CD4-positive, alpha-beta T cell (primary cell): ENCODE measurements at places on chromosomes 13 and 19.

DNA sequence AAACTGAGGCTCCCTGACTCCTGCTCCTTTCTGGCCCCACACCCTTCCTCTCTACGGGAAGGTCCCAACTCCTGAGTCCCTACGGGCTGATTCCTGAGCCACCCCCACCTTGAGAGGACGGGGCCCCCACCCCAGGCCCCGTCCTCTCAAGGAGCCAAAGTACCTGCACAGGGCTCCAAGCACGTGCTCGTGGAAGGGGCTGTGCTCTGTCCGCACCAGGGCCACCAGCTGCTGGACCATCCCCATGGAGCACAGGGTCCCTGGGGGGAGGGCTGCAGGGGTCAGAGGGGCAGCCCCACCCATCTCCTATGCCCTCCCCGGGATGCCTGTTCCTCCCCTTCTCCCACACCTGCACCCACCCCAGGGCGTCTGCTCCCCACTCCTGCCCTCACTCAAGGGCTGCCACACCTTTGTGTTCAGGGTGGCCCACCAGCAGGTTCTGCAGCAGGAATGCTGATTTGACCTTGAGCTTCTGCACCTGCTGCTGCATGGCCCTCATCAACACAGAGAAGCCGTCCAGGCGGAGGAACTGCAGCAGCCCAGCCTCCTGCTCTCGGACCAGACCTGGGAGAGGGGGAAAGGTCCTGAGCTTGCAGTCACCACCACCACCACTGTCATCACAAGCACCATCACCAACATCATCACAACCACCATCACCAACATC, 7.0 kb upstream of the PPP6R1 start:
- DNase-seq: no peak

DNA sequence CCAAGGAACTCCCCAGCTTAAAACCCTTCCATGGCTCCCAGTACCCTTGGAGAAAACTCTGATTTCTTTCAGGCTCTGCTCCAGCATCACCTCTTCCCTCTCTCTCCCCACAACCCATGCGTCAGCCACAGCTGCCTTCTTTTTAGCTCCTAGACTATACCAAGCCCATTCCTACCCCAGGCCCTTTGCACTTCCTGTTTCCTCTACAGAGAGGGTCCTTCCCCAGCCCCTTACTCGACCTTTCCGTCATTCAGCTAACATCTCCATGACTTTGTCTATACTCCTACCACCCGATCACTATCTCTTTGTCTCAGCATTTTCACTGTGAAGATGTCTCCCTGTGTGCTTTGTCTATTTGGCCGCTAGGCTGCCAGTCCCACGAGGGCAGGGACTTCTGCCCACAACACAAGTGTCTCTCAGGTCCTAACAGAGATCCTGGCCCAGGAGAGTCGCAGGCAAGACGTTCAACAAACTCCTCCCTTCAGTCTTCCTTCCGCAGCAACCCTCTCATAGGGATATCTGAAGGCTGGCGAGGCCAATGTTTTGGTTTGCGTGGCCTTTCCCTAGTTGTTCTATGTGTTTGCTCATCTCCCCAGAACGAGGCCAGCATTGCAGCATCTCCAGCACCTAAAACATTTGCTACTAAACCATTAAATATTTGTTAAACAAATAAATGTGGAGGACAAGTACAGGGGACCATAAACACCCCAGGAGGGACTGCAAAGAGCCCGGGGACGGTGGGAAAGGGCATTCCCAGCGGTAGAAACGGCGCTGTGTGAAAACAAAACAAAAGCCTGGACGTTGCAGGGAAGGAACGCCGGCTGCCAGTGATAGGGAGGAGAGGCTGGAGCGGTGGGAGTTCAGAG, 816 bp downstream of the CCNP start:
- DNase-seq: no peak

DNA sequence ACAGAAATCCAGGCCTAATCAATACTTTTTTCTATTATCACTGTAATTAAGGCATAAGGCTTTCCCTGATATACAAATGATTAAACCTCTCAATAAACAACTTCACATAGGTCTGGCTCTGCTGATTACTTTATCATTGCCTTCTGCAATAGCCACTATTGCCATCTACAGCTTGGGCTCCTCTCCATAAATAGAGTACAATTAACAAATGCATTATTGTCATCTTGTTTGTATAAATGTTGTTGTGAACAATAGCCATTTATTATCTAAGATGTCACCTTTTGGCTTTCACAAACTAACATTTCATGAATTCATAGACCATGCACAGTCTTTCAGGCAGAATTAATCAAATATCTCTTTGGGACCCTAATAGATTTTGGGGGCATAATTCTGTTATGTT, 53.3 kb downstream of the NHLRC3 start:
- no peak for DNase-seq

DNA sequence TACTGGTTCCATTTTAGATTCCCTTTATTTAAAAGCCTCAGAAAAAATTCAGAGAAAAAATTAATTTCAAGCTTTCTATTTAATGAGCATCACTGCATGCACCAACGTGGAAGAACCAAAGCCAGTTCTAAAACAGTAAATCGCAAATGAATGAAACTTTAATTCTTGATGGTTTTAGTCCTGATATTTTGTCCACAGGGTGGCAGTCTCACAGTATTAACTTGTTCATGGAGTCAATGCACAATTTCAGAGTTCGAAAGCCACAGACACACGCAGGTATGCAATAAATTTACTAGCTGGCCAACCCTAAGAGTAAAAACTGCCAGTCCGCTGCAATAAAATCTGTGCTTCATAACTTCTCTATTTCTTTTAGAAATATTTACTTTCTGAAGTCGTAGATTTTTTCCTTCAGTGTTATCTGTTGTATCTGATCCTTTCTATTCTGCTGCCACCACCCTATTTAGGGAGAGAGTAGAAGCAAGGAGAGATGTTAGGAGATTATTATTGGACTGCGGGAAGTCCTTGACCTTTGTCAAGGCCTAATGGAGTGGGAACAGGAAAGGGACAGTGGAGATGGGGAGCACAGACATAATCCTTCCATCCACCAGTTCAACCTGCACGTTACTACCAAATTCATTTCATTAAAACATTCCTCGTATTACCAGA, 7.0 kb upstream of the WBP4 start:
- DNase-seq: no peak

DNA sequence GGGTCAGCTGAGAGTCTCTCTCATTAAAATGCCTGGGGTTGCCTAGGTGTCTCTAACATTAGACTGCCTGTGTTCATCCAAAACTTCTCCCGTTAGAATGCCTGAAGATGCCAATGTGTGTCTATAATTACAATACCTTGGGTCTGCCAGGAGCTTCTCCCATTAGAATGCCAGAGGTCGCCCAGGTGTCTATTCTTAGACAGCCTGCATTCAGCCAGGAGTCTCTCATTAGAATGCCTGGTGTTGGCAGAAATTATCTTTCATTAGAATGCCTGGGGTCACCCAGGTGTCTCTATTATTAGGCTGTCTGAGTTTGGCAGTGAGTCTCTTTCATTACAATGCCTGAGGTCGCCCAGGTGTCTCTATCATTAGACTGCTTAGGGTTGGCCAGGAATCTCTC, 1560.2 kb downstream of the UQCRFS1 start:
- DNase-seq: no peak

DNA sequence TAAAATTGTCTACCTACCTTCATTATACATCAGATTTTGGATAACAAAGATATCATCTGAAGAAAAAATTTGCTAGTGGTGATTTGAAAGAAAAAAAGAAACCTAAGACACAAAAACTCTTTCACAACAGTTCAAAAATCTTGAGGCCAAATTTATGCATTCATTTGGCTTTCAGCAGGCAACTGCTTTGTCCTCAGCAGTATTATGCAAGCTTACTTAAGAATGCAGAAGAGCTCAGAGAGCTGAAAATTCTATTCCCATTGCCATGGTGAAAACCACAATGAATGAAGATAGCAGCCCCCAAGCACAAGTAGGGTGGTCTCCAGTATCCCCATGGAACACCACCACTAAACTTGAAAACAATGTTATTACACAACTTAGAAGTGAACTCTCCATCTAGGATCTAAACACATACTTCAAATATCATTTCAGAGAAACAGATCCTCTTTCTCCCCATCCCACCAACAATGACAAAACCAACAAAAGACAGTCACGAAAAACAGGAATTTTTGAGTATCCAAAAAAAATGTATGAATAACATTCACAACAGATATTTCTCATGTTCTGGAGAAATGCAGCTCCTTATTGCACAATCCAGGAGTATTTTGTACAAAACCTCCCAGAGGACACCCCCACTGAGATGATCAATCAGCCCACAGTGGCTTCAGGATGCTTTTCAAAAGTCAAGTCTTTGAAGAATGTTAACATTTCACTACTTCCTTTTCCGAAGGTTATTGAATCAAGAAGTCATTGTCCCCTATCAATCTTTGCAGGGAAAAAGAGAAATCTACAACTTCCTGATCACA, 192.7 kb downstream of the LHFPL6 start:
- no peak for DNase-seq

- no peak for DNase-seq
Measured at GRCh38 chr19:33562636-33563035, 41.0 kb upstream of the PEPD start.

GRCh38 chr13:26629260-26629825, 71.9 kb downstream of the WASF3 start:
- no peak for DNase-seq

GRCh38 chr13:44629465-44630183, 53.5 kb upstream of the TSC22D1 start:
- no peak for DNase-seq

DNA sequence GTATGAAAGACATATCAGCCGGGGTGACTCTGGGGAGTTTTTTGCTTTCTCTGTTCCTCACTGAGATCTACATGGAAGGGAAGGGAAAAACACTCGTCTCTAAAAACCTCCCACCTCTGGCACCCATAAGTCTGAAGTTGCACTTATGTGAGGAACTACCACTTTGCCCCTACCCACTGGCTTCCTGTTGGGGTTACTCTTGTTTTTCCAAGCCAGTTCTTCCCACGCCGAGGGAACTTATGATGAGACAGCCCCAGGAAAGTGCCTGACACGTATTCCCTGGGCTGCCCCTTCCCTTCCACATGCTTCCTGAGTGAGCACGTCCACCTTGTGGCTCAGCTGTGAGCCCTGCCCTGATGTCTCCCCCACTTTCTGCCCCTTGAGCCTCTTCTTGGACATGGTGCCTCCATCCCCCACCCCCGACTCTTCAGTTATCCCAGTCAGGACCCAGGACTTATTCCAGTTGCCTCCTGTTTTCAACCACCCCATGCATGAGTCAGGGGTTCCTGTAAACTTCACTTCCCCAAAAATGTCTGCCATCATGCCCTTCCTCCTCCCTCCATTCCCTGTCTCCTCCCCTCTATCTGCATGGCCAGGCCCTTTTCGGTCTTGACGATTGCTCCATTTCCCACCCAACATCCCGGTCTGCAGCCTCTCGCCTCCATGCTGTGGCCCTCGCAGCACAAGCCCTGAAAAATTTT, 5.1 kb upstream of the SIGLEC7 start:
- peak; percentile 54 for DNase-seq

GRCh38 chr13:66974174-66974573, 256.0 kb downstream of the PCDH9 start:
- DNase-seq: no peak

DNA sequence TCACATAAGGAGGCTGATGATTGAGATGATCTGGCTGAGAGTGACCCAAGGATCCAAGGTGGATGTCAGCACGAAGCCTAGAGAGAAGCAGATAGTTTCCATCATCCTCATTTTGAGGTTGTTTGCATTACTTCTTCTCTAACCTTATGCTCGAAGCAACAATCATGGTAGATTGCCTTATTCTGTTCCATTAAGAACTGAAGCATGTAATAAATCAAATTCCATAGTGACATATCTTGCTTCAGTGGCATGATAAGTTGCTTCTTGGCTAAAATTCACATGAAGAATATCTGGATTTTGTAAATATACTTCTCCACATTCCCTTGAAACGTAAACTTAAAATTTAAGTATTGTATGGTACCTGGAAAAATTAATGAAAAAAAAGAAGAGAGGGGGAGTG, 377.8 kb upstream of the DACH1 start:
- DNase-seq: no peak

GRCh38 chr13:110216006-110216397, 91.0 kb downstream of the COL4A1 start:
- DNase-seq: no peak

- no peak for DNase-seq
Measured at GRCh38 chr19:13623716-13624710, 117.7 kb upstream of the CACNA1A start.
